ENCODE measurements at places on chromosomes 7 and 10.

GRCh38 chr10:116632596-116633215, 12.0 kb downstream of the PNLIPRP2 start:
- no peak for DNase-seq

- peak; percentile 88 for DNase-seq
Measured at GRCh38 chr10:102776779-102777456, 33.2 kb downstream of the WBP1L start.

DNA sequence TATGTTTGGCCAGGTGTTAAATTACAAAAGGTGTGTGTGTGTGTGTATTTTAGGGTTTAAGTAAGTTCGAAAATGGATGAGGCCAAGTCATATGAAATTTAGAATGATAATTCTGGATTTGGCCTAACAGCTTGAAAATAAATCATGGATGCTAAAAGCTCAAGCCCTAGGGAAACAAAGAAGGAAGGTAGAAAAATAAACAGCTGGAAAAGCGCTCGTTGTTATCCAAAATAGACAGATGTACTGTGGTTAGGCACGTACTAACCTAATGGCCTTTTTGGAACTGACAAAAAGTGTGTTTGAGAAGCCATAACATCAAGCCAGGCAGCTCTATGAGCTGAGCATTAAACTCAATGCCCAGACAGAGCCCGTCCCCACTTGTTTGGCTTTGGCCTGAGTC, 17.5 kb upstream of the PALS2 start:
- no peak for DNase-seq

DNA sequence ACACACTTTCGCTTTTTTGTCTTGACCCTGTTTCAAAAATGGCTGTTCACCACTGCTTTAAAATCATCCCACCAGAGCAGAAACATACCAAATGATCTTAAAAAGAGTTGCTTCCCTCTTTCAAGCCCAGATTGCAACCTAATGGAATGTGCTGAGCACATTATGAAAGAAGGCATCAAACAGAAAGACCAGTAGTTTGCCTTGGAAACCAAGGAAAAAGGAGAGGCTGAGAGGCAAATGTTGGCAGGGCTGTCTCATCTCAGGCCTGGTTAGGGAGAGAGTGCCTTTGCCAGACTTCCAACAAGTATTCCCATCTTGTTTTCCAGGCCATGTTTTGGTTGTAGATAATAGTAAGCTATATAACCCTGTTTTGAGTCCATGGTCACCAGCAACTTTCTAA, 64.3 kb downstream of the ABCB4 start:
- DNase-seq, result no peak

DNA sequence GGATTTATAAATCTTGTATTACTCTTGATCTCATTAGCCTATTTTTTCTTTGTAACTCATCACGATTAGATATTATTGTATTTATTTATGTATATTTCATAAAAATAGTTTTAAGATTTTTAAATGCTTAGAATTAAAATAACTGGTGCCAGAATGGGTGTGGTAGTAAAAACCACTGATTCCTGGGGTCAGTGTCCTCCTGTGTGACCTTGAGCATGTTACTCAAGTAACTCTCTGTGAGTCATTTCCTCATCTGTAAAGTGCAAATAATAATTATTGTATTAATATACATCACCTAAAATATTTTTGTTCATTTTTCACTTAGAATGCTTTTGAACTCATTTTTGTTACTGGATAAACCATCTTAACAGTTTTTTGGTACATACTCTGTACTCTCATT, 91.3 kb upstream of the TMEM229A start:
- no peak for DNase-seq

- DNase-seq, result no peak
Measured at GRCh38 chr7:968205-969105, 6.9 kb downstream of the COX19 start.

DNA sequence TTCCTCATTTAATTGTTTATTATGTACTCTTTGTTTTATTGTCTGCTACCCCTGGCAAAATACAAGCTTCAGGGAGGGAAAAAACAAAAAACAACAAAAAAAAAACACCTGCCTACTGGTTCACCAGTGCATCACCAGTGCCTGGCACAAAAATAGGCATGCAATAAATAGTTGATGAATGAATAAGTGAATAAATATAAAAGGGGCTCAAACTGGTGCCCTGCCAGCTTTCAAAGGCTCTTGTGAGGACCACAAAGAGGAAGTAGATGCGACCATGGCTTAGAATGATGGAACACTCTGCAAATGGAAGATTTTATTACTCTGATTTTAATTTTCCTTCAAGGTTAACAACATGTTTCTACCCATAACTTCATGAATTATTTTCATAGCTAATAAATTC, 213.0 kb upstream of the INHBA start:
- no peak for DNase-seq

GRCh38 chr7:27875061-27875460, 135.1 kb downstream of the TAX1BP1 start:
- DNase-seq, result no peak

- no peak for DNase-seq
Measured at GRCh38 chr7:92557808-92558362, 29.3 kb downstream of the RBM48 start.

DNA sequence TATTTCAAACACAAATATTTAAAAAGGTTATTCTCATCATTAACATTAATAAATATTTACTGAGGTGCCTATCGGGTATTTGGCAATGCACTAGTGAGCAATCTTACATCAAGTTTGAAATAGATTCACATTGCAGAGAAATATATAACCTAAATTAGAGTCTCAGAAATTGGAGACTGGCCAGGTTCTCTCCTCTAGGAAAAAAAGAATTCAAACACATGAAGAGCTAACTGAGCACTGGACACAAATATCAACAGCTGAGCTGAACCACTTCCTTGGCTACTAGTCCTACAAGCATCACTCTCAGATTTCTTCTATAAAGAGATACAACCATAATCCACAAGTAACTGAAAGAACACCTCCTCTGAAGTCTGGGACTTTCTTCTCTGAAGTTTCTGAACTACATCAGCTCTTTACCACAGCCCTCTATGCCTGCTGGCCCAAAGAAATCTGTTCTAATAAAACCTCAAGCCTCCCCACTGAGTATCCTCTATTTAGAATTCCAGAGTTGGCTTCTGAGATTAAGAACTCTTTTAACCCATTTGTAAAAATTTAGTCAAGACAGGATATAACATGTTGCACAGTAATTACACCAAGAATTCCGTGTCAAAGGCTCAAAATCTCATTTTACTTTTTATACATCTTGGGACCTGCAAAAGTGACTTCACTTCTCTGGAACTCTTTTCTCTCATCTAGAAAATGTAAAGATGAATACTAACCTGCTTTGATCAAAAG, 45.2 kb downstream of the MTERF1 start:
- DNase-seq, result no peak

DNA sequence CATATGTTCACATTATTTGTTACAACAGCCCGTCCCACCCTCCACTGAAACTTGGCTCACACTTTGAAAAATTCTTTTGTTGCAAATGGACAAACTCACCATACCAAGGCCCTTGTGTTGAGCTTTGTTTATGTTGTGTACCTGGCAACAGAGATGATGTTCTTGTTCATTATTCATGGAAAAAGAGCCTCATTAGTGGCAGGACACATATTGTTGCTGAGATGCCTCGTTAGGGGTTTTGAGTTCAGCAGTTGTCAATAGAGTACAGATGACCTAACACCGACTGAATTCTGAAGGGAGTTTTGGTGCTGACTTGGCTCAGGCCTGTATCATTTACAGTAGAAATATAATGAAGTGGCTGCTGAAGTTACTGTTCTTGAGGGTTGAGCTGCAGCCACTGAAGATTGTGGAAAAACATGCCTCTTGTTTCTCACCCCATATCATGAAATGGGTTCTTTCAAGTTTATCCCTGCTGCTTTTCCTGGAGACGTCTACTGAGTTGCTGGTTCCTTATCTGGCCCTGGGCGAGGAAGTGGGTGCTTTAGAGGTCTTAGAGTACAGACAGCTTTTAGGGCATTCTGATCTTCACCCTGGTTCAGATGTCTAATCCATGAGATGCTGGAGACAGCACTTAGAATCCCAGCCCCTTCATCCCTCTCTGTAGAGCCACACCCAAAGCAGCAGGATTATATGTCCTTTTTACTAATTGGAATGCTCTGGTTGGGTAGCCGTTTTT, 149.7 kb downstream of the WNT2 start:
- no peak for DNase-seq

GRCh38 chr7:78528964-78529363, 730.4 kb downstream of the PHTF2 start:
- DNase-seq, result no peak

DNA sequence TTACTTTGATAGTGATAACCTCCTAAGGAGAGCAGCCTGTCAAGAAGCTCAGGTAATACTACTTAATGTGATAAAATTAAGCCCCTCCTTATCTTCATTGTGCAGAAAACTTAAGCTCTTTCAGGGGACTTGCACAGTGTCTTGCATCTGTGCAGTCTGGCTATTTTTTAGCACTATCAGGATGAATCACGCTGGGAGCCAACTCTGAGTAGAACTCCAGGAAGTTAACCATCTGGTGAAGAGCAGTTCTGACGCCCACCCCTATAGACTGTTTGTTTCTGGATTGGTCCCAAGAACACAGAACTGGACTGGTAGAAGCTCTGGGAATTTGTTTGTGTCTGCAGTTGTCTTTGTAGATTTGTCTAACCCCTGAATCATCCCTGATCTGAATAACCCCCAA, 41.9 kb downstream of the AGK start:
- DNase-seq, result no peak

DNA sequence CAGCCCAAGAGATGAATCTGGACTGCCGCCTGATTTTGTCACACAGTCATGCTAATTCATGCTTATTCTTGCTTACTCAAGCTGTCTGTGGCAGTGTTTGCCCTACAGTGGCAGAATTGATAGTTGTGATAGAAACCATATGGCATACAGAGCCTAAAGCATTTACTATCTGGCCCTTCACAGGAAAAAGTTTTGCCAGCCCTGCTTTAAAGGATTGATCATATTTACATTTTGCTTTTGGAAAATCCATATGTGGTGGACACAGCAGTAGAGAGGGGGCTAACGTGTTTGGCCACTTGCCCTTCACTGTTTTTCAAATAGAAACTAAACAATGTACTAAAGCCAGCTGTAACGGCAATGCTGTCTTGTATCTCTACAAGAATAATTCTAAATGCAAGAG, 974.0 kb upstream of the GHITM start:
- DNase-seq, result no peak

GRCh38 chr10:111107023-111107422, 30.2 kb downstream of the ADRA2A start:
- peak; percentile 43 for DNase-seq

- no peak for DNase-seq
Measured at GRCh38 chr7:108290459-108291151, 160.4 kb upstream of the LAMB4 start.

GRCh38 chr7:112453505-112454171, 3.4 kb downstream of the IFRD1 start:
- DNase-seq, result no peak

GRCh38 chr7:4245866-4246470, 436.1 kb upstream of the FOXK1 start:
- peak; percentile 66 for DNase-seq

GRCh38 chr10:129332476-129332875, 134.6 kb upstream of the MGMT start:
- DNase-seq, result no peak

- DNase-seq, result no peak
Measured at GRCh38 chr10:102421757-102422512, 1.3 kb downstream of the FBXL15 start.

DNA sequence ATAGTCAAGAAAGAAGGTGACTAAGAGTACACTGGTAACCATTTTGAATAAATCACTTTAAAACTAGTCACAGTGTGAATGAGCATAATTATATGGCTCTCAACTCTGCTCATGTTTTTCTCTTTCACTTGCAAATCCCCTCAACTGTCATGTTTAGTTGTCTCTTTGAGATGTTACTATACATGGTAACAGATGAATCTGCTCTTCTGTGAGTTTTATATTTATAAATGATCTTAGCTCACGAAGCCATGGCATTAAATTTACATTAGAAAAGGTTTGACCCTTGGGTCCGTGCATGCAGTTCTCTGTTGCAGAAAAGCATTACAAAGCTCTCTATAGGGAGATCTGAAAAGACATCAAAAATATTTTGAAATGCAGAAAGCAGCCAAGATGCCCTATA, 33.0 kb upstream of the LRRTM3 start:
- no peak for DNase-seq

- no peak for DNase-seq
Measured at GRCh38 chr10:31930023-31930751, 1.6 kb upstream of the ARHGAP12 start.

GRCh38 chr7:7251742-7252141, 69.4 kb downstream of the C1GALT1 start:
- DNase-seq, result no peak

DNA sequence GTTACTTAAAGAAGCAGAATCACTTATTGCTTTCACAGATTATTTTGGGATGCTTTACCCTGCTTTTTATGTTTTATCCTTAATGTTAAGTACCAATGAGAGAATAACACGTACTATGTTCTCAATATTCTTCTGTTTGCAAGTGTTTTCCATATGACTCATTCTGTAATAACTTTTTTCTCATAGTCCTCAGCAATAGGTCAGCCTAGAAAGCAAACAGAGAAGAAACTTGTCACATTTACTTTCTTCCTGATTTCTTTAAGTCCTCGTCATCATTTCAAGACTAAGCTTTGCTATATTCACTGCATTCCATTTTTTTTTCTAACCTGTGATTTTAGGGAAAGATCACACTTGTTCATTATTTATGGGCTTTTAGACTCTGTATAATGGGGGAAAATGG, 6.8 kb upstream of the AGR2 start:
- DNase-seq, result no peak

- no peak for DNase-seq
Measured at GRCh38 chr10:133275684-133276092, 980 bp downstream of the ADAM8 start.

DNA sequence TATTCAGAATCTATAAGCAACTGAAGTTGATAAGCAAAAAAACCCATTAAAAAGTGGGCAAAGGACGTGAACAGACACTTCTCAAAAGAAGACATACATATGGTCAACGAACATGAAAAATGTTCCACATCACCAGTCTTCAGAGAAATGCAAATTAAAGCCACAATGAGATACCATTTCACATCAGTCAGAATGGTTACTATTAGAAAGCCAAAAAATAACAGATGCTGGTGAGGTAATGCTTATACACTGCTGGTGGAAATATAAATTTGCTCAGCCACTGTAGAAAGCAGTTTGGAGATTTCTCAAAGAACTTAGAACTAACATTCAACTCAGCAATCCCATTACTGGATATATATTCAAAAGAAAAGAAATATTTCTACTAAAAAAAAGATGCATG, 332.8 kb upstream of the PLXDC2 start:
- no peak for DNase-seq

GRCh38 chr7:997404-998395, 14.7 kb downstream of the CYP2W1 start:
- DNase-seq, result no peak

DNA sequence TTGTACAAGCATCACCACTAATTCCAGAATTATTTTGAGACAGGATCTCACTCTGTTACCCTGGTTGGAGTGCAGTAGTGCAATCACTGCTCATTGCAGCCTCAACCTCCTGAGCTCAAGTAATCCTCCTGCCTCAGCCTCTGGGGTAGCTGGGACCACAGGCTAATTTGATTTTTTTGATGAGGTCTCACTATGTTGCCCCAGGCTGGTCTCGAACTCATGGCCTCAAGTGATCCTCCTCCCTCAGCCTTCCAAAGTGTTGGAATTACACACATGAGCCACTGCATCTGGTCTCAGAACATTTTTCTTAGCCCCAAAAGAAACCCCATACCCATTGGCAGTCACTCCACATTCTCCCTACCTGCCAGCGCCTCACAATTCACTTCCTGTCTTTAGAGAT, 3.5 kb upstream of the WBP1L start:
- no peak for DNase-seq
